ENCODE measurements at places on chromosomes 3 and 15.

- no peak for DNase-seq
Measured at GRCh38 chr3:100769693-100770092, 60.4 kb downstream of the TFG start.

- DNase-seq: peak; percentile 79
Measured at GRCh38 chr3:44883999-44884431, 9.6 kb downstream of the TGM4 start.

- no peak for DNase-seq
Measured at GRCh38 chr3:107264888-107265287, 112.4 kb upstream of the CCDC54 start.

- no peak for DNase-seq
Measured at GRCh38 chr15:91253605-91254004, 153.5 kb downstream of the SV2B start.

- no peak for DNase-seq
Measured at GRCh38 chr15:86444527-86444926, 364.9 kb downstream of the AGBL1 start.

DNA sequence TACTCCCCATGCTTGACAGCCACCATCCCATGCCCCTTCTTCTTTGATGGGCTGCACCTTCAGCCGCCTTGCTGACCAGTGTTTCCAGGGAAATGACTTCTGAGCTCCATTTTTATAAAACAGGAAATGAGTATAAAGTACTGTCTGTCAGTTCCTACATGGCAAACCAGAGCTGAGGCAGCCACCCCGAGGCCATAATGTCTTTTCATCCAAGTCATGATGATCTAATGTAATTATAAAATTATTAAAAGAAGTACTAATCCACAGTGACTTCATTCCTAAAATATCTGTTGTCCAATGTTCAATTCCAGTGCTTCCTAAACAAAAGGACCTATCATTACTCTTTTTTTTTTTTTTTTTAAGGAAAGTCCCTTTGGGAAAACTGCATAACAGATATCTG lies 75.2 kb upstream of the HERC1 start:
- peak; percentile 26 for DNase-seq

- no peak for DNase-seq
Measured at GRCh38 chr3:115233021-115233420, 85.9 kb upstream of the ZBTB20 start.

- DNase-seq: no peak
Measured at GRCh38 chr3:18442756-18443664, 17.9 kb upstream of the SATB1 start.

GRCh38 chr15:65292938-65293518 lies 2.8 kb upstream of the RNU5A-1 start:
- DNase-seq: no peak

- DNase-seq: no peak
Measured at GRCh38 chr15:88995449-88995848, 82.3 kb upstream of the MFGE8 start.

DNA sequence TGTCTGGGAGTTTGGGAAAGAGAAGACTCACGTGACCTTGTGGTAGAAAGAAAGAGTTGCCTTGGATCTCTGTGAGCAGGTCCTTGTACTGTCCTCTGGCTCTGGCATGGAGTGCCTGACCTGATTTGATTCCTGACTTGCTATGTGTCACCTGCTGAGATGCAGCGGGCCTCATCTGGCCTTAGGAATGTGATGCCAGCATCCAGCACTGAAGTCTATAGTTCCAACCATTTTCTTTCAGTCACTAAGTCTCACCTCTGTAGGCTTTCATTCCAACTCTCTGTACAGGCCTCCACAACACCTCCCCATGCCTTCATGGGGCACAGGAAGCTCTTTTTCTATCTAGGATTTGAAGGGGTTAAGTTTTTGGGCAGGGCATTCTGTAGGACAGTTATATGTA lies 12.1 kb upstream of the OXSR1 start:
- no peak for DNase-seq

- DNase-seq: no peak
Measured at GRCh38 chr3:79255292-79255691, 512.5 kb downstream of the ROBO1 start.
